ENCODE measurements at places on chromosomes 3 and 15. TPM values are rescaled to one million over a fixed set of nuclear protein-coding genes. Genes with fewer than 3 reads are reported as not detected.

DNA sequence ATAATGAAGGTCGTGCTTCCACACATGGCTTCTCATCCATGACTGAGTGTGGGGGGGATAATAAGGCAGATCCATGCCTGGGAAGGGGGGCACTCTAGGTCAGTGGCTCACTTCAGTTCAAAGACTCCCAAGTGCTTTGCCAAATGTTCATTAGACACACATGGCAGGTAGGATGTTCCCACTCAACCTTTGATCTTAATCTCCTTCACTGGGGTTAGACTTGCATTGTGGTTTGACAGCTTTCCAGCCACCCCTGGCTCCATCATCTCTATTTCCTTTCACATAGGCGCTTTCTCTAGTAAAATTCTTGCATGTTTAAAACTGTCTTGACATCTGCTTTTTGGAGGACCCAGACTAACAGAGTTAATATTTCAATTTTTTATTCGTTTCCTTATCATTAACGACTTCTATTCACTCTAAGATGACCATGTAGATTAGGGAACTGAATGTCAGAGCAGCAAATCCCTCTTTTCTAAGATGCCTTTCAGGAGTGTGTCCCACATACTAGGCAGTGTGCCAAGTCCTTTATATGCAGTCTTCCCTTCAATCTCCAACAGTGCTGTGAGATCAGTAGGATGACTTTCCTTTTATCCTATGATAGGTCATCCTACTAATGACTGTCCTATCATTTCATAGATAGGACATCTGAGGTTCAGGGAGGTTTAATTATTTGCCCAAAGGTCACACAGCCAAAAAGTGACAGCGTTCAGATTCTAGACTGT, 57.9 kb downstream of the BTD start:
- H3K27me3 ChIP-seq, result peaks cover 8% of the 10 kb centered on the region
- peaks cover 33% of the 10 kb centered on the region for H3K36me3 ChIP-seq
- H3K4me1 ChIP-seq, result peaks cover 14% of the 10 kb centered on the region
- DNase-seq, result no peak
- no peak overlapping the region for H3K27ac ChIP-seq

- H3K4me3 ChIP-seq, result peak within 1 kb of the TSS; percentile 98
- DNase-seq, result peak; percentile 53
- peak within 1 kb of the TSS; percentile 96 for H3K27ac ChIP-seq
- H3K4me1 ChIP-seq, result peaks cover 58% of the 10 kb centered on the region
- no peaks in the 10 kb centered on the region for H3K27me3 ChIP-seq
- peaks cover 44% of the 10 kb centered on the region for H3K36me3 ChIP-seq
Observed at GRCh38 chr3:4979428-4980228, at the start of gene BHLHE40. Gene BHLHE40 (plus strand): TSS chr3:4979437. CDS start chr3:4979719, 282 bp downstream.

DNA sequence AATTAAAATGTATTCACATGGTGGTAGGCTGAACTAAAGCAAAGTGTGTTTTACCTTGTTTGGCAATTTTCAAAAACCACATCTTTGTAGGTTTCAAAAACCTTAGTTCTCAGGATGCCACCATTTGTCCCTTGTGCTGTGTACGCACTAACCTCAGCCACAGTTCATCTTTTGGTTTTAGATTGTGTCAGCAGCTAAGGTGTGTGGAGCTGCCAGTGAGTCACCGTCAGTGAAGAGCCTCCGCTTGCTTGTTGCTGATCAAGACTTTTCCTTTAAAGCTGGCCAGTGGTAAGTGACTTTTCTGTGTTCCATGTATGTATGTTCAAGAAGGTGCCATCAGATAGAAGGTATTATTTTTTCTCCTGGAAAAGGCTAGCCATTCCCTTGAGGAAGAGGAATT, 21.1 kb downstream of the OXNAD1 start:
- peak; percentile 70 for DNase-seq
- peak overlapping the region; percentile 93 for H3K4me3 ChIP-seq
- H3K27ac ChIP-seq, result peak overlapping the region; percentile 34
- no peaks in the 10 kb centered on the region for H3K27me3 ChIP-seq

- DNase-seq, result no peak
- no peak overlapping the region for H3K27ac ChIP-seq
- peaks cover 10% of the 10 kb centered on the region for H3K4me1 ChIP-seq
- peaks cover 3% of the 10 kb centered on the region for H3K36me3 ChIP-seq
- no peak overlapping the region for H3K4me3 ChIP-seq
Observed at GRCh38 chr15:56608140-56608778, 125.0 kb downstream of the ZNF280D start.

DNA sequence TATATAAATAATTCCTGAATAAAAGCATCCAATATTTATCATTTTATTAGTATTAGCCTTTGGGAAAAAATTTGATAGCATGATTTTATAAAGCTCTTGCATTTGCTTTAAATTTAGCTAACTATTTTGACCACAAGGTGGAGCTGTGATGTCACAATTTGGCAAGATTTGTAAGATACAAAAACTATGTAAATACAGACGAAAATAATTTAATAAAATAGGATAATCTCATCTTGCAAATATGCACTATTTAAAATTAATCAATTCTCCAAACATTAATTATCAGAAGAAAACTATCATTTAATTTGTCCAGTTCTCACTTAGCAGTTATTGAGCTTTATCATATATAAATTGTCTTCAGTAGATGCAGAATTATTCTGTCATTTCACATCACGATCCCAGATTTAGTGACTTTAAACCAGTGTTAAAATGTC, 95.4 kb downstream of the PLOD2 start:
- no peaks in the 10 kb centered on the region for H3K27me3 ChIP-seq
- no peaks in the 10 kb centered on the region for H3K36me3 ChIP-seq
- H3K4me1 ChIP-seq, result no peaks in the 10 kb centered on the region
- peak; percentile 15 for DNase-seq
- H3K4me3 ChIP-seq, result no peak overlapping the region

- H3K4me1 ChIP-seq, result no peaks in the 10 kb centered on the region
- no peaks in the 10 kb centered on the region for H3K36me3 ChIP-seq
- no peak overlapping the region for H3K4me3 ChIP-seq
- H3K27me3 ChIP-seq, result no peaks in the 10 kb centered on the region
Observed at GRCh38 chr3:137347817-137348368, 390.1 kb downstream of the IL20RB start.

GRCh38 chr3:172707967-172708366, 2.9 kb downstream of the NCEH1 start:
- no peak overlapping the region for H3K27ac ChIP-seq
- no peak overlapping the region for H3K4me3 ChIP-seq
- H3K36me3 ChIP-seq, result peaks cover 2% of the 10 kb centered on the region
- no peaks in the 10 kb centered on the region for H3K27me3 ChIP-seq
- H3K4me1 ChIP-seq, result peaks cover 20% of the 10 kb centered on the region
- no peak for DNase-seq

ZNF774 gene
- 2.7 TPM for total RNA-seq

ACSBG1 gene
- total RNA-seq, result 0.32 TPM

PPP1R14D gene
- total RNA-seq, result not detected

CLRN1 gene
- not detected for total RNA-seq
